ENCODE measurements at places on chromosomes 1 and 21.

DNA sequence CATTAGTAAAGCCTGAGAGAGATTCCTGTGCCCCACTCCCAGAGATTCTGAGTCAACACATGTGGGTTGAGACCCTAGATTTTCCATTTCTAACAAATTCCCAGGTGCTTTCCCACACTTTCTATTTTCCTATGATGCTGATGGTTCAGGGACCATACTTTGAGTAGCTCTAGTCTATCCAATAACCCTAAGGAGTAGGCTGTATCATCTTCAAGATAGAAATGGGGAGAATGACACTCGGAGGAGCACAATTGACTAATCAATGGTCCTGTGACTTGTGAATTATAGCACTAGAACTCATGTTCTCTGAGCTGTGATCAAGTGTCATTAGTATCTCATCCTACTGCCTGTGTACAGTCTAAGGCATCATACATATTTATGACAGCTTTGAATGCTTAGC, 232.9 kb upstream of the B3GALT2 start:
- H3K36me3 ChIP-seq, result no peaks in the 10 kb centered on the region
- ATAC-seq, result peak; percentile 60
- peak overlapping the region; percentile 71 for H3K27ac ChIP-seq

GRCh38 chr1:20405893-20406604, 80.0 kb downstream of the CAMK2N1 start:
- ATAC-seq, result no peak
- no peaks in the 10 kb centered on the region for H3K36me3 ChIP-seq
- peaks cover 30% of the 10 kb centered on the region for H3K27me3 ChIP-seq
- H3K4me1 ChIP-seq, result no peaks in the 10 kb centered on the region
- H3K27ac ChIP-seq, result no peak overlapping the region

DNA sequence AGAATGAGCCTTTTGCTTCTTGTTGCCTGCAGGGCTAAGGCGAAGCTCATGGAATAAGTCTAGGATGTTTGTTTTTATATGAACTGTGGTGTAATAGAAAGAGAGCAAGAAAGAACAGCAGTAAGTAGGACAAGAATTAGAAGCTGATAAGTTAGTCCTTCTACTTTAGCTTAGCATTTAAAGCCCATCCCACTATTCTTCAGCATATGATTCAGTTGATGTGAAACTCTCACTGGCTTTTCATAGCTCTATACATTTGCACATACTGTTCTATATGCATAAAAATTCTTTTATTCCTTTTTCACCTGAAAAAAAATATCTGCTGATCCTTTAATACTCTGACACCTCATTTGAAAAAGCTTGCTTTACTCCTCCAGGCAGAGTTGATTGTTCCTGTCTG, 712.0 kb downstream of the USP25 start:
- no peaks in the 10 kb centered on the region for H3K4me1 ChIP-seq
- no peak overlapping the region for H3K27ac ChIP-seq
- H3K36me3 ChIP-seq, result no peaks in the 10 kb centered on the region
- no peak overlapping the region for H3K4me3 ChIP-seq
- ATAC-seq, result no peak

GRCh38 chr1:18320051-18320450, 160.7 kb upstream of the KLHDC7A start:
- H3K4me3 ChIP-seq, result no peak overlapping the region
- H3K36me3 ChIP-seq, result no peaks in the 10 kb centered on the region
- H3K4me1 ChIP-seq, result no peaks in the 10 kb centered on the region
- H3K27me3 ChIP-seq, result peaks cover 18% of the 10 kb centered on the region
- H3K27ac ChIP-seq, result no peak overlapping the region

- H3K36me3 ChIP-seq, result peaks cover 10% of the 10 kb centered on the region
- ATAC-seq, result peak; percentile 11
- no peaks in the 10 kb centered on the region for H3K27me3 ChIP-seq
- peak overlapping the region; percentile 77 for H3K4me3 ChIP-seq
- peaks cover 52% of the 10 kb centered on the region for H3K4me1 ChIP-seq
Measured at GRCh38 chr1:170067253-170067819, 7.2 kb downstream of the KIFAP3 start.

DNA sequence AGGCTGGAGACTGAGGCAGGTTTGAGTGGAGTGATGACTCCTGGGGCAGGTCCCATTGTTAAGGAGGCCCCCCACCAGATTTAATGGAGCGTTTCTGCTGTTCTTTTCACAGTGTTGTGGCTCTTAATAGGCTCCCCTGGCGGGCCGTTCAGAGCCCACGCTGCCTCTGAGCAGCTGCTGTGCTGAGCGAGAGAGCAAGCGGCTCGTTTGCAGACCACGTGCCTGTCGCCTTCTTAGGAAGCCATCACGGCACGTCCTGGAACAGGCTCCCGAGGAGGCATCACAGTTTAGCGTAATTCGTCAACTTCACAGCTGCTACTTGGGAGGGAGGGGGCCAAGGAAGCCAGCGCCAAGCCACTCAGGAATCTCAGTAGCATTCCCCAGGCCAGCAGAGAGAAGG, 70.5 kb upstream of the CTTNBP2NL start:
- no peak for ATAC-seq
- no peaks in the 10 kb centered on the region for H3K4me1 ChIP-seq
- H3K27ac ChIP-seq, result no peak overlapping the region
- H3K4me3 ChIP-seq, result no peak overlapping the region
- peaks cover 24% of the 10 kb centered on the region for H3K27me3 ChIP-seq

DNA sequence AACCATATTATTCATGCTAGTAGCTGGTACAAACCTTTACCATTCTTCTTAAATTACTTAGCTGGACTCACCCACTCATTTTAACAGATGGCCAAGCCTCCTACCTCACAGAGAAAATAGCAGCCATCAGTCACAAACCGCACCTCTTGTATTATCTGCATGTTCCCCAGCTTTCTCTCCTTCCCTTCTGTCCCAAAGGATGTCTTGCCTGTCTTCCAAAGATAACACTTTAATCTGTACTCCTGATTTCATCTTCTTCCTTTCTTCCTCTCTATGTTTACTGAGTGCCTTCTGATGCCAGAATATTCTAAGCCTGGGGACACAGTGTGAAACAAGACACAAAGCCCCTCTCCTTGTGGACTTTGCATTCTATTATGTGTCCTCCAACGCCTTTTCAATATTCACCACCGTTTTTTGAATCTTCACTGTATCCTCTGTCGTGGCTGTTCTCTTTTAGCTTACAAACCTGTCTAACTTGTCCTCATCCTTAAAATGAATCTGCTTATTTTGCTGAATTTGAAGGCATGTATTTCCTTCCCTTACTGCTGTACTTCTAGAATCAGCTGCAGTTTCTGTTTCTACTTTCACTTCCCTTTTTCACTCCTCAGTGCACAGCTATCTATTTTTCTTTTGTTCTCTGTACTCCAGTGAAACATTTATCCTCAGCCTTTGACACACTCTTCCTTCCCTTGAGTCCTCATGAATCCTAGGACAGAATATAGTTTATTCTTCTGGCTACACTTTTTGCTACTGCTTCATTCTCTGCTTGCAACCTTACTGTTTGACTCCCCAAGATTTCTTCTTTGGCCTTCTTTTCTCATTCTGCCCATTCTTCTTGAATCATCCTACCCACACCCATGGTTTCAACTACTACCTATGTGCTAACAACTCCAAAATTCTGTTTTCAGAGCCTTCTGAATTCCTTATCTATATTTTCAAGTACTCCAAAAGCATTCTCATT, 216.9 kb upstream of the SAMSN1 start:
- peak; percentile 84 for ATAC-seq
- no peaks in the 10 kb centered on the region for H3K4me1 ChIP-seq
- H3K36me3 ChIP-seq, result no peaks in the 10 kb centered on the region
- no peak overlapping the region for H3K27ac ChIP-seq

DNA sequence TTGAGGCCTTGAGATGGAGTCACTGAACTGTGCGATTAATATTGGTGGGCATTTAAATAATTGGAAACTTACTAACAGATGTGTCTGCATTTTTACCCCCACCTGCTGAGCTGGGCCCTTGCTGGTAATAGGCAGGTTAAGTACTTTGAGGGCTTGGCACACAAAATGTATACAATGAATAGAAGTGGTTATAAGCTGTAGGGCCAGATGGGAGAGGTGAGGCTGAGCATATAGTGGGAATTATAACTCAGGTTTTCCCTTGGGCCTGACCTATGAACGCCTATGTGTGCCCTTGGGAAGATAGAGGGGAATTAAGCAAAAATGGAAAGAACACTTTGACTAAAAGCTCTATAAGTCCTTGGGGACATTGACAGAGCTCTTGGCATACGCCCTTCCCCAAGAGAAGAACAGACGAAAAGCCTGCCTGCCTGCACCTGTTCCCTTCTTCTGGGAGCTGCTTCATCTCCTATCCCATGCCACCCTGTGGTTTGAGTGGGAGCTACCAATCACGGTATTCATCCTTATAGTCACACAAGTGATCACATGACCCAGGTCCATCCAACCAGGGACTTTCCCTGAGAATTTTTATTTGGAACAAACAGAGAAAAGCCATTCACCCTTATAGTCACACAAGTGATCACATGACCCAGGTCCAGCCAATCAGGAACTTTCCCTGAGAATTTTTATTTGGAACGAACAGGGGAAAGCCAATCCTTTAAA, 260.7 kb upstream of the CSF3R start:
- H3K4me1 ChIP-seq, result no peaks in the 10 kb centered on the region
- no peaks in the 10 kb centered on the region for H3K36me3 ChIP-seq
- no peak overlapping the region for H3K4me3 ChIP-seq
- no peak overlapping the region for H3K27ac ChIP-seq
- ATAC-seq, result no peak

DNA sequence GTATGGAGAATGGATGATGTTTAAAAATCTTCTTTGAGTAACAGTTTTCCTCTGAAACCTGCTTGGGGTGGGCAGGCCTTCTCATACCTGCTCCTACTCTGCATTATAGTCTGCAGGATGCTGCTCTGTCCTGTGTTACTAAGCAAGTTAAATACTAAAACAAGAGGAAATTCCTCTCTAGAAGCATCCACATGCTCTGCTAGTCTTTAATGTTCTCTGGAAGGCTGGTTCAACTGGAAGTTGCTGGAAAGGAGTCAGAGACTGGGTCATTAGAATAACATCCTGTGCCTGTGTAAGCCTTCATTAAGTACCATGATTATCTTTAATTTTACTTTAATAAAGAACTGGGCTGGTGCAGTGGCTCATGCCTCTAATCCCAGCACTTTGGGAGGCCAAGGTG, 5.8 kb downstream of the SELP start:
- H3K4me3 ChIP-seq, result no peak overlapping the region
- H3K36me3 ChIP-seq, result no peaks in the 10 kb centered on the region
- H3K4me1 ChIP-seq, result peaks cover 17% of the 10 kb centered on the region
- H3K27me3 ChIP-seq, result no peaks in the 10 kb centered on the region
- no peak overlapping the region for H3K27ac ChIP-seq

DNA sequence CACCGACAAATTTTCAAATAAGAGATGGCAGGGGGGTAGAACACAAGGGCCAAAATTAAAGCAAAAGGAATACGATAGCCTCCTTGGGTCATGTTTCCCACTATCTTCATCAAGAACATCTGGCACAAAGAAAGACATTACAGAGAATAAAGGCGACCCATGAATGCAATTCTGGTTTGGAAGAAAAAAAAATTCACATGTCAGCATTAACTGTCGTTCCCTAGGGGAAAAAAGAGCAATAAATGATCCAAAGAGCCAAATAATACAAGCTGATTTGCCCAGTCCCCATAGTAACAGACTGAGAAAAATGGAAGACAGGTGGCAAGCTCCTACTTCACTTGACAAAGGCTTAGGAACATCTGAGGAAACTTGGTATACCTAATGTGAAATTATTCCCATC, 4.5 kb downstream of the STIL start:
- H3K36me3 ChIP-seq, result peaks cover 72% of the 10 kb centered on the region
- ATAC-seq, result no peak
- H3K27ac ChIP-seq, result no peak overlapping the region
- no peak overlapping the region for H3K4me3 ChIP-seq
- peaks cover 10% of the 10 kb centered on the region for H3K4me1 ChIP-seq

GRCh38 chr1:95916616-95917015, 682.6 kb downstream of the RWDD3 start:
- H3K4me1 ChIP-seq, result no peaks in the 10 kb centered on the region
- H3K27ac ChIP-seq, result no peak overlapping the region
- no peaks in the 10 kb centered on the region for H3K27me3 ChIP-seq
- H3K4me3 ChIP-seq, result no peak overlapping the region

GRCh38 chr1:214550857-214551435, 456 bp downstream of the PTPN14 start:
- H3K27ac ChIP-seq, result no peak overlapping the region
- no peak for ATAC-seq
- no peaks in the 10 kb centered on the region for H3K4me1 ChIP-seq
- H3K27me3 ChIP-seq, result peaks cover 57% of the 10 kb centered on the region

- H3K36me3 ChIP-seq, result no peaks in the 10 kb centered on the region
- H3K27me3 ChIP-seq, result peaks cover 6% of the 10 kb centered on the region
- H3K4me1 ChIP-seq, result peaks cover 5% of the 10 kb centered on the region
- no peak overlapping the region for H3K4me3 ChIP-seq
Measured at GRCh38 chr1:41315146-41315822, 46.0 kb upstream of the FOXO6 start.

DNA sequence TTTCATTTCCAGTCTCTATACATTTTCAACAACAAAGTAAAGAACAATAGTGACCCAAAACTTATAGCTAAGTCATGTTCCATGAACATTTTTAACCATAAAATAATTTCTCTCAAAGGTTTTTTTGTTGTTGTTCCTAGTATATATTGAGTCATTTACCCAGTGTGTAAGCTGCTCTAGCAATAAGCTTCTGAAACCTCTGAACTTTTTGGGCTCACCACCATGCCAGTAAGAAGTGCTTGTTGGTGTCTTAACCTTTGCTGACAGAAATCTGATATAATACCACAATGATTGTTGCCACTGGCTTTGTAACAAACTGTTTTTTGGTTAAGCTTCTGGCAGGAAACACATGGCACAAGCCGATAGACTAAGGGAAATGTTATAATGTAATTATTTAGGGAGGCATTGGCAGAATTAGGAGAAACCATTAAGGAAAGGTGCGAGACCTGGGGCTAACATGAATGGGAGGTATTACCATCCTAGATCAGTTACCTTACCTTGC, 52.6 kb upstream of the UBE2U start:
- H3K4me3 ChIP-seq, result no peak overlapping the region
- H3K36me3 ChIP-seq, result no peaks in the 10 kb centered on the region
- no peaks in the 10 kb centered on the region for H3K4me1 ChIP-seq

GRCh38 chr1:44367944-44368343, 12.9 kb upstream of the ERI3 start:
- H3K4me1 ChIP-seq, result no peaks in the 10 kb centered on the region
- no peak for ATAC-seq
- no peaks in the 10 kb centered on the region for H3K36me3 ChIP-seq
- peaks cover 4% of the 10 kb centered on the region for H3K27me3 ChIP-seq

Measured in activated T-helper 17 cell treated with anti-CD3 and anti-CD28 coated beads, Interleukin-2, amount 50 U/mL, for 72 hours (primary cell).